ENCODE measurements at places on chromosomes 7 and 10.

DNA sequence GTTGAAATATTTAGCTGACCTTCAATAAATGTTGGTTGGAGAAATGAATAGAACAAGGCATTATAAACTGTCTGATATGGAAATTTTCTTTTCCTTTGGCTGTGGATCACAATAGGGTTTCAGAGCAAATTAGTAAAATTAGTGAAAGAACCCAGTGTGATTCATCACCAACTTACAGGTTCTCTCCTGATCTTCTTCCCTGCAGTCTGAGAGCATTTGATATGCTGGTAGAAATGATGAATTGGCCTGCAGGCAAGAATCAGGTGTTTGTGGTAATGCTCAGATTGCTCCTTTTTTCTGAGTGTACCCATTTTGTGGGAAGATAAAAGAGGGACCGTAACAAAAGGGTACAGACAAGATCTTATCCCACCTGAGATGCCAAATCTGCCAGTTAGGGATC, 51.9 kb downstream of the BTAF1 start:
- DNase-seq, result no peak

GRCh38 chr10:35307297-35307696, 29.0 kb upstream of the CCNY start:
- DNase-seq, result no peak

- DNase-seq, result no peak
Observed at GRCh38 chr10:51399840-51400239, 299.6 kb downstream of the CSTF2T start.

DNA sequence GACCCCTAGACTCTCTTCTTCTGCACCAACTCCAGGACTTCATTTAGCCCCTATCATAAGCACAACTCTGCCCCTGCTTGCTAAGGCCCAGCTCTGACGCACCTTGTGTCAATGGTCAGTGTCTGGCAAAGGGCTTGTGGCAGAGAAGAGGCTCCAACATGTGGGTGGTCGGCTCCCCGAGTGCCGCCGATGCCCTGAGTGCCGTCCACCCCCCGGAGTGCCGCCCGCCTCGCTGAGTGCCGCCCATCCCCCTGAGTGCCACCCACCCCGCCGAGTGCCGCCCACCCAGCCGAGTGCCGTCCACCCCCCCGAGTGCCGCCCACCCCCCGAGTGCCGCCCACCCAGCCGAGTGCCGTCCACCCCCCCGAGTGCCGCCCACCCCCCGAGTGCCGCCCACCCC, 50.3 kb downstream of the ASB13 start:
- no peak for DNase-seq

- DNase-seq, result no peak
Observed at GRCh38 chr10:1044146-1044545, 4.8 kb downstream of the IDI1 start.

DNA sequence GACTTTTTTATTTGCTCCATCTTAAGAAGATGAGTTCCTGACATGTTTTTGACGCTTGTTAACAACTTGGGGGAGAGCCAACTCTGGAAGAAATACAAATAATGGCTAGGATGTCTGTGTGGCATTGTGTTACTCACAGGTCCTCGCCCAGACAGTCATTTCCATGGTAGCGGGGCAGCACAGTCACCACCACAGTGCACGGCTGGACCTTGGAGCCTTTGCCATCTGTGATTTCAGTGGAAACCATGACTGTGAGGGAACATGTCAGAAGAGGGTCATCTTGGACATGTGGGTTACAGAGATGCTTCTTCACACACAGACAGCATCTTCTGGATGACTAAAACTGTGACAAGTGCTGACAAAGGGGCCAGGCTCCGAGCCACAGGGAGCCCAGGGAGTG, 74.5 kb downstream of the PKD1L1 start:
- no peak for DNase-seq

DNA sequence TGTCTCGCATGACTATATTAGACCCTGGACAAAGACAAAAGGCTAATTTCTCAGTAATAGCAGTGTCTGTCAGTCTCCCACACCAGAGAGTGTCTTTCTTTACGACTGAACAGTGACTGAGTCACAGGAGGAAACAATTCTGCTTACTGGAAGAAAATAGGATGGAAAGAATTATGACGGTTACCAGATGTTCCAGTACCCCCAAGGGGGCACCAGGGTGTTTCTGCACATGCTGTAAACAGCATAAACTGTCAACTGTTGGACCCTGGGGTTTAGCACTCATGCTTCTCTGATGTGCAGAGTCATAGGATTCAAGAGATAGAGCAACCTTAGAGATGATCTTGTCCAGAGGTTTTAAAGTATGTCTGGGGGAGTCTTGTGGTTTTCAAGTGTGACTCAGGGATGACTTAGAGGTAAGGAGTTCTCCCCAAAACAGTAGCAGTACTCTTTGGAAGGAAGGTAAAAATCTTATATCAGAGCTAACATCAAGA, 291.7 kb downstream of the THSD7A start:
- DNase-seq, result no peak

- DNase-seq, result no peak
Observed at GRCh38 chr10:62907470-62908212, 91.5 kb upstream of the EGR2 start.

DNA sequence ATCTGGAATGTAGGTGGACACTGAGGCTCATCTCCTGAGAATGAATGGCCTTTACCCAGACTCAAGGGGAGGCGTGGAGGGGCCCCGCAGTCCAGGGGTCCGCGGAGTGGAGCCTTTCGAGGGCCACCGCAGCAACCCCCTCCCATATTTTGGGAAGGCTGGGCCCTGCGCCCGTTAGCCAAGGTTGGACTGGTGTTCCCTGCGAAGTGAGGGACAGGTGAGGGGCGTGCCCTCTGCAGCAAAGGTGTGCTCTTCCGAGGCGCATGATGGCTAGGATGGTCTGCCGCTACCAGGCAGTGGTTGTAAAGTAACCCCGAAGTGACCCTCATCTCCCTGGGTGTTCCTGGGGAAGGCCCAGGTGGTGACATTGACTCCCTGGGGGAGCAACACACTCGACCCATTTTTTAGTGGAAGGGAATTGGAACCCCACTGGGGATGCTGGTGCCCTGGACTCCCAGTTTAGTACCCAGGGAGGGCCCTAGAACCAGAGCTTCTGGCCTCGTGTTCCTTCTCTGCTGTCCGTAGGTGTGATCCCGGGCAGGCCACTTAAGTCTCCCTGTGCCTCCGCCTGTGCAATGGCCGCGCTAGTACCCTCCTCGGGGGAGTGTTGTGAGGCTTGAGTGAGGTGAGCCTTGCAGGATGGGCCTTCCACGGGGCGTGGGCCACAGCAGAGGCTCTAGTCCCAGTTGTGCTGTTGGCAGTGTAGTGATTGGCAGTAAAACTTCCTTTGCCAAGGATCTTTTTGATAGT, 779 bp downstream of the FAM241B start:
- no peak for DNase-seq

DNA sequence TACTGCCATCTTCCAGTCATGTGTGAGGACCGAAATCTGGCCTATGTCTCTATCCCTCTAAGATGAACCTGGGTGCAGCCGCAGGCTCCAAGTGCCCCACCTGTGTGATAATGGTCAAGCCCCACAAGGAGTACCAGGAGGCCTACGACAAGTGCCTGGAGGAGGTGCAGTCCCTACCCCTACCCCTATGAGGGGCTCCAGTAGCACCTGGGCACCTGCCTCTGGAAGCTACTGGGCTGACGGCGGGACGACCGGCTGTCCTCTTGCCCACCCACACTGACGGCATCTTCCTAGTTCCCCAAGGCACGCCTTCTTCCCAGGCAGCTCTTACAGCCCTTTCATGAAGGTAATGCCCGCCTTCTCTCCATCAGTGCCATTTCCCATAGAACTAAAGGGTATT, 47.4 kb downstream of the HOXA1 start:
- DNase-seq, result no peak

- DNase-seq, result no peak
Observed at GRCh38 chr7:43769281-43769680, 10.8 kb downstream of the BLVRA start.

GRCh38 chr7:43756368-43757072, 2.0 kb upstream of the BLVRA start:
- DNase-seq, result no peak

DNA sequence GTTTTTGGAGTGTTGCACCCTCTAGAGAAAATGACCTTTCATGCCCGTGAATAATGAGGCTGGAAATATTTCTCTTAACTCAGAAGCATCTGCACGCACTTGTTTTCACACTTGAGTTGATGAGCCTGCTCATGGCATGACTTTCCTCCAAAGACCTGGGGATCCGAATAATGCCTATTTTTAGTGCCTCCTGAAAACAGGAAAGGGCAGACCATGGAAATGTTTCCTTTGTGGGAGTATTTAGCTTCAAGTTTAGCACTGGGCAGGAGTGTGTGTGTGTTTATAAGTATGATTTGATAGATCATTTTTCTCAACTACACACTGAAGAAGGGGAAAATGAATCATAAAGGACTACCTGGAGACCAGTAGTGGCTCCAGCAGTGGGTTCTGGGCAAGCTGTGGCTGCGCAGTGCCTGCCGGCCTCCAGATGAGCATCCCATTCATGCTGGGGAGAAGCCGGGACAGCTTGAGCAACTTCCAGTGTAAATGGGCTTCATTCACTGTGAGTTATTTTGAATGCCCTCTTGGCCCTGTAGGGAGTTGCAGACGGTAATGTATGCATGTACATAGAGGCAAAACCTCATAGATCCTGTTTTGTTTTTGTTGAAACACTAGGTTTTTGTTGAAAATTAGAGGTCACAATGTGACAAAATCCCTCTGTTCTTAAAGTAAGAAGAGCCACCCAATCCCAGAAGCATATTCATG, 117.8 kb upstream of the INSYN2A start:
- DNase-seq, result no peak

- DNase-seq, result no peak
Observed at GRCh38 chr10:124279298-124279697, 139.4 kb downstream of the OAT start.

- no peak for DNase-seq
Observed at GRCh38 chr7:47787249-47788069, 160.8 kb downstream of the PKD1L1 start.

GRCh38 chr7:891805-892204, 15.5 kb downstream of the GET4 start:
- DNase-seq, result no peak

GRCh38 chr7:116679500-116679899, 7.5 kb downstream of the MET start:
- no peak for DNase-seq

DNA sequence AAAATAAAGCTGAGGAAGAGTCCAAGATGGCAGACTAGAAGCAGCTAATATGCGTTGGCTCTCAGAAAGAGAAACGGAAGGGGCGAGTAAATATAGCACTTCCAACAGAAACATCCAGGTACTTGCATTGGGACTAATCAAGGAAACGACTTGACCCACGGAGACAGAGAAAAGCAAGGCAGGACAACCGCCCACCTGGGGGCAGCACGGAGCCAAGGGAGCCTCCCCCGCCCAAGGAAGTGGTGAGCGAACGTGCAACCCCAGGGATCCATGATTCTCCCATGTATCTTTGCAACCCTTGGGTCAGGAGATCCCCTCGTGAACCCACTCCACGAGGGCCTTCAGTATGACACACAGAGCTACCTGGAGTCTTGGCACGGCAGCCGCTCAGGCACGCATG, 45.4 kb upstream of the GRM3 start:
- DNase-seq, result no peak

GRCh38 chr7:128876127-128876526, 13.5 kb downstream of the ATP6V1F start:
- DNase-seq, result no peak

GRCh38 chr10:4385231-4385870, 440.7 kb upstream of the AKR1E2 start:
- DNase-seq, result no peak

- DNase-seq, result no peak
Observed at GRCh38 chr7:7943951-7944350, 24.6 kb upstream of the GLCCI1 start.

DNA sequence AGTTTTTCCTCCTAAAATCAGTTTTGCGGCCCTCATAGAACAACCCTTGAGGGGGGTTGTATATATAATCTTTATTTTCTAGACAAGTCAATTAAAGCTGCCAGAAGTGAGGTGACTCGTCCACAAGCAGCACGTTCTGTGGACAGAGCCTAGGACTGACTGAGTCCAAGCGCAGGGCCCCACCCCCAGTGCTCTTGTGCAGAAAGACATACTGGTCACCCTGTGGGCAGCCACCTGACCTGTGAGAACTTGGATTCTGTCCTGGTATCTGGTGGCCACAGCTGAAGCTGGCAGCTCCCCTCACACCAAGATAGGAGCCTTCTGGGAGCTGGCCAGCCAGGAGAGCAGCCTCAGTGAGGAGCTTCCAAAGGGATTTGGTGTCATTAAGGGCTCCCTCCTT, 89.3 kb downstream of the GRK5 start:
- no peak for DNase-seq

DNA sequence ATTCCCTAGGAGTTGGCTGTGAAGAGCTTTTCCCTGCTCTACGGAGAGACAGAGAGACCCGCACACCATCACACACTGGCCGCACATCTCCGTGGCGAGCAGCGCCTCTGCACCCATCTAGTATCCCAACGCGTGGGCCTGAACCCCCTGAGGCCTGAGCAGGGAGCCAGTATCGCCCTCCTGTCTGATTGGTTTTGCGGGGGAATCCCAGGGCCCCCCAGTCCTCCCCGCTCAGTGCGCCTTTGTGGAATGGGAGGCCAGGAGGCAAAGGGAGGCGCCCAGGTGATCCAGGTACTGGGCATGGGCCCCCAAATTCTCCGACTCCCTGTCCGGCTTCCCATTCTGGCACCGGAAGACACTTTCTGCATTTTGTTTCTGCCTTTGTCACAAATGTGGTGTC, 344.3 kb downstream of the GLRX3 start:
- no peak for DNase-seq

GRCh38 chr10:98474628-98475027, 27.9 kb upstream of the HPS1 start:
- no peak for DNase-seq

- DNase-seq, result no peak
Observed at GRCh38 chr10:29486433-29486832, 148.3 kb downstream of the SVIL start.

- no peak for DNase-seq
Observed at GRCh38 chr10:24207781-24208611, 942 bp upstream of the KIAA1217 start.

GRCh38 chr7:112422842-112423496, 27.3 kb upstream of the IFRD1 start:
- no peak for DNase-seq

DNA sequence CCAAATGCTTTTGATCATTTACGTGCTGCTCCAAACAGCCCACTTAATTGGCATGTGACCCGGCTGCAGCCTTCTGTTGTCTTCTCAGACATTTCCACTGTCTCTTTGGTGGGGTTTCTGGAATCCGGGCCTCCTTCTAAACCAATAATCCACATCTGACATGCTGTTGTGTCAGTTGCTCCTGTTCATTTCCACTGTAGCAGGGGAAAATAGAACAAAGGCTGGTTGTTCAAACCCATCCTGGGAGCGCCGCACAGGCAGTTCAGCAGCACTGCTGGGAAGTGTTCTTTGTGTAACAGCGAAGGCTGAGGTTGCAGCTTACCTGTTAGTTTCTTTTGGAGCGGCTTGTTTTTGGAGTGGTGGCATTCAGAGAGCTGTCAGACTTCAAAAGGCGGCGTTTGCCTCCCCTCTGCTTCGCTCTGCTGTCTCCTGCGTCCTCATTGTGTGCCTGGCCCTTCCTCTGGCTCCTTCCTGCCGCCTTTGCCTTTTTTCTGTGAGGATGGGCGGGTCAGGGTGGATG, 149.4 kb downstream of the SNX10 start:
- no peak for DNase-seq

Measured in CD4-positive, alpha-beta T cell (primary cell).